Thyroid gland (tissue), 4 donors: ENCODE measurements at places on chromosomes 2 and 18. TPM values are rescaled to one million over a fixed set of nuclear protein-coding genes. Genes with fewer than 3 reads are reported as not detected.

DNA sequence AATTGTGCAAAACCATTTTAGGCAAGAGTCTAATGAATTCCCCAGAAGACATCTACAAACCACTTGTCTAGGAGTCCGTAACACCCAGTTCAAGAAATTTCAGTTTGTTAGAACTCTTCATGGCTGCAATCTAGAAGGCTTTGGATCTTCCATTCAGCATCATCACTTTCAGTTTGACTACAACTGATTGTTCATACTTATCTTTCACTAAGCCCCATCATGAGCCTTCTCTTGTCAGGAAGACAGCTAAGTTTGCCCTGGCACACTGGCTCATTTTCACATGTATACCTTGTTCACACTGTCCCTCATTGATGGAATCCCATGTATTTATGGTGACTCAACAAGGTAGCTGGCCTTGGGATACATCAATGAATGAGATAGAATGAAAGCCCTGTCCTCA, 898.4 kb upstream of the CELF4 start:
- H3K27me3 ChIP-seq: no peaks in the 10 kb centered on the region
- no peak overlapping the region for H3K4me3 ChIP-seq
- no peaks in the 10 kb centered on the region for H3K36me3 ChIP-seq
- no peak overlapping the region for H3K27ac ChIP-seq
- no peaks in the 10 kb centered on the region for H3K4me1 ChIP-seq

Gene CCL20
- total RNA-seq: not detected

- no peak overlapping the region for H3K4me3 ChIP-seq
- no peaks in the 10 kb centered on the region for H3K27me3 ChIP-seq
- peaks cover 42% of the 10 kb centered on the region for H3K36me3 ChIP-seq
- no peak overlapping the region for H3K27ac ChIP-seq
Observed at GRCh38 chr2:26235089-26235488, 9.3 kb downstream of the HADHA start.

- H3K4me1 ChIP-seq: no peaks in the 10 kb centered on the region
- no peak overlapping the region for H3K27ac ChIP-seq
Observed at GRCh38 chr2:188969651-188970050, 4.5 kb upstream of the COL3A1 start.

DNA sequence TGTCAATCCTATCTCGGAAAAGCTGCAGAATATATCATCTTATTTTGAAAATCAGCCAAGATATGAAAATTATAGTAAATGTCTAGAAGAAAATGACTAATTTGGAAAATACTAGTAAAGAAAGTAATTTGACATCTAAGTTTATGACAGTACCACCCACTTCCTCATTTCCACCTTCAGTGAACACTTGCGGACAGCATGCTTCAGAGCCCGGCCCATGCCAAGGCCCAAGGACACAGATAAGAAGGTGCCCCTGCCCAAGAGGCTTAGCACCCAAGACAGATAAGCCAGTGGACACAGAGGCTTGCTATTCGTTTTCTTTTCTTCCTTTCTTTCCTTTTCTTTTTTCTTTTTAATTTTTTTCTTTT, 4.8 kb upstream of the KCNG2 start:
- no peak overlapping the region for H3K4me3 ChIP-seq
- H3K36me3 ChIP-seq: no peaks in the 10 kb centered on the region
- H3K4me1 ChIP-seq: no peaks in the 10 kb centered on the region
- peaks cover 18% of the 10 kb centered on the region for H3K27me3 ChIP-seq
- no peak overlapping the region for H3K27ac ChIP-seq

DNA sequence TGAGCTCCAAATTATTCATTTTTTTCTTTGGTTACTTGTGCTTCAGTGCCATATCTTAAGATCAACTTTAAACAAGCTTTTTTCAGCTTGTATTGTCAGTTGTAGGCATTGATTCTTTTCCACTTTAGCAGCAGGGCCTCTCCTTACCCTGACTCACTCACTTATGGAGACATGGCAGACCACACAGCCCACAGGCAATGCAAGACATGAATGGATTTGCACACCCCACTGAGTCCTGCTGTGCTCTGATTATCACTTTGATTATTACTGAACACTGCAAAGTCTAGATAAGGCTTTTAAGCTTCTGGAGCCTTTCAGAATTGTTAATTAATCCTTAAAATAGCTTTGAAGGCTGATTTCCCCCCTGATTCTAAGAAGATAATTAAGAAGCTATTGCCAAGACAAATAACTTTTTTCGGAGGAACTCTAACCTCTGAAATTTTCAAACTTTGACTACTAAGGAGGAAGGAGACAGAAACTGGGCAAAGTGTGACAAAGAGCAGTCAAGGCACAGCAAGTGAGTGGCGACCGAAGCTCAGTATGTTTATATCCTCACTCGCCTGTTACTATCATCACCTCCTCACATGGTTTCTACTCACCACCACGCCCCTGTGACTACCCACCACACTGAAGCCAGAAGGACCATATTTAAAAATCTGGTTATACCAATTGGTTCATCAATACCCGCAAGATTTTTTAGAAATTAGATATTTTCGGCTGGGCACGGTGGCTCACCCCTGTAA, 43.3 kb downstream of the CACNB4 start:
- no peak overlapping the region for H3K4me3 ChIP-seq
- DNase-seq: no peak
- H3K27me3 ChIP-seq: no peaks in the 10 kb centered on the region

Gene SCYGR2
- not detected for total RNA-seq

Gene ADNP2
- 28.4 TPM for total RNA-seq

DNA sequence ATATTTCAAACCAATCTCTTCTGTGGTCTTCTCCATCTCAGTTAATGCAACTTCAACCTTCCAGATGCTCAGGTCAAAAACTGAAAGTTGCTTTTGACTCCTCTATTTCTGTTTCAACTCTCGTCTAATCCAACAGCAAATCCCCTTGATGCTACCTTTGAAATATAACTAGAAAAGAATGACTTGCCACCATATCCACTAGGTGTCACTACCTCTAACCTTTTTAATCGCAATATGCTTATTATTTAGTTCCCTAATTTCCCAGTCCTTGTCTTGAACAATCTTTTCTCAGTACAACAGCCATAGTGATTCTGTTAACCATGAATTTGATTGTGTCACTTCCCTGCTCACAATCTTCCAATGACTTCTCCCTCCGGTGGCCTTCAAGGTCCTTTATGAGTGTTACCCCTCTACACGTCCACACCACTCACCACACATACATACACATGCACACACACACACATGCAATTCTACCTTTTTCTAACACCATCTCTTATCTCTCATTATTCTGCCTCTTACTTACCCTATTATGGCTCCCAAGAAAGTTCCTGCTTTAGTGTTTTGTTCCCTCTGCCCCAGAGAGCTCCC, 245.5 kb upstream of the KCNJ3 start:
- no peaks in the 10 kb centered on the region for H3K4me1 ChIP-seq
- H3K36me3 ChIP-seq: no peaks in the 10 kb centered on the region
- H3K27ac ChIP-seq: no peak overlapping the region
- no peak for DNase-seq

GRCh38 chr2:57760381-57760801, 286.2 kb upstream of the VRK2 start:
- H3K27me3 ChIP-seq: no peaks in the 10 kb centered on the region
- no peaks in the 10 kb centered on the region for H3K4me1 ChIP-seq
- H3K36me3 ChIP-seq: no peaks in the 10 kb centered on the region
- no peak overlapping the region for H3K4me3 ChIP-seq

Gene ERFE
- 2.8 TPM for total RNA-seq

DNA sequence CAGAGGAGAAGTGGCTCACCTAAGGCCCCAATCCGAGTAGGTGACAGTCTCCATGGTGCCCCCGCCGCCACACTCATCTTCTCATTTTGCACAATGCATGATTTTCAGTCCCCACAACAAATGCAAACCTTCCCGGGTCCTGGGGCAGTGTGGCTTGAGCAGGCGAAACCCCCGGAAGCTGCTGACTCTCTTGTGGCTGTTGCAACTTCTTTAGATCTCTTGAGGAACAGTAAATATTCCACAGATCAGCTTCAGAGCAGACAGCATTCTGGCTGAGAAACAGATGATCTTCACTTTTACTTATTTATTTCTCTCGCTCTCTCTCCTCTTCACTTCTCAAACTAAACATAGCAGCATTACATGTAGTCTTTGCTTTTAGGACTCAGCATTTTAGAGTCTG, 51.9 kb downstream of the ASAP2 start:
- no peak for DNase-seq
- H3K36me3 ChIP-seq: no peaks in the 10 kb centered on the region
- peaks cover 71% of the 10 kb centered on the region for H3K4me1 ChIP-seq
- H3K4me3 ChIP-seq: no peak overlapping the region

Gene PRSS56
- not detected for total RNA-seq

Gene PLEKHB2
- total RNA-seq: 93.5 TPM

GRCh38 chr2:240816584-240817495, 3.2 kb downstream of the KIF1A start:
- no peaks in the 10 kb centered on the region for H3K36me3 ChIP-seq
- no peak overlapping the region for H3K4me3 ChIP-seq
- no peak overlapping the region for H3K27ac ChIP-seq
- peaks cover 12% of the 10 kb centered on the region for H3K27me3 ChIP-seq
- peaks cover 22% of the 10 kb centered on the region for H3K4me1 ChIP-seq

Gene VSNL1
- not detected for total RNA-seq

DNA sequence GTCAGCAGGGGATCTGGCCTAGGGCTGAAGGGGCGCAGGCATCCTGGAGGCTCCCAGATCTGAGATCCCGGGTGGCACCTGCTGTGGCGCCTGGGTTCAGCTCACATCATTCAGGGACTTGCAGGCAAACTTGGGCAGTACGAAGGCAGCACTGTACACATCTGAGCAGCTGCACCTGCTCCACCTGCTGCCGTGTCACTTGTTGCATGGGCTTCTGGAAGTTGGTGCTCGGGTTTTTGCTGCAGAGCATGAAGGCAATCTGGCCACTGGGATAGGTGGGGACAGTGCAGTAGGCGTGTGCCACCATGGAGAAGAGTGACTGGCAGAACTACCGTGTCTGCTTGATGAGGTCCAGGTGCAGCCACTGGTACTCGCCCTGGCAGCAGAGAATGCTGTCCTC, 48.6 kb downstream of the UGGT1 start:
- H3K4me3 ChIP-seq: no peak overlapping the region
- no peak overlapping the region for H3K27ac ChIP-seq
- no peaks in the 10 kb centered on the region for H3K4me1 ChIP-seq
- H3K36me3 ChIP-seq: peaks cover 46% of the 10 kb centered on the region

- no peak overlapping the region for H3K27ac ChIP-seq
- no peaks in the 10 kb centered on the region for H3K27me3 ChIP-seq
- no peak for DNase-seq
- H3K4me1 ChIP-seq: no peaks in the 10 kb centered on the region
- H3K4me3 ChIP-seq: no peak overlapping the region
- H3K36me3 ChIP-seq: no peaks in the 10 kb centered on the region
Observed at GRCh38 chr2:146004462-146004861, 1484.5 kb upstream of the ZEB2 start.

Gene ABHD1
- 0.44 TPM for total RNA-seq

Gene CRYGC
- total RNA-seq: not detected

DNA sequence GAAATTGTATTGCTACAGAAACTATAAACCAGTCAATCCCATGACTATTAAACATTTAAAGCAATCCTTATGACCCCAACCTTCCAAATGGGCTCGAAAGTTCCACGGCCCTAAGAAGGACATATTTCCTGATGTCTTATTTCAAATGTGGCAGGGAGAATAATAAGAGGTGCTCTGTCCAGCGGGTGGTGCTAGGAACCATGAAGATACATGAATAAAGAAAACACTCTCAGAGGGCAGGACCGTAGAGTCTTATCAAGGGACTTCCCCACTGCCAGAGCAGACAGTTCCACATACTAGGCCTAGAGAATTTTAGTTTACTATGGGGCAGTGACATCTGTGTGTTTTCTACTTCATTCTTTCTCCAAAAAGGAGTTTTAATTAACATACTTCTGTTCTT, 187.1 kb upstream of the PIK3C3 start:
- no peak overlapping the region for H3K27ac ChIP-seq
- H3K4me1 ChIP-seq: no peaks in the 10 kb centered on the region
- H3K4me3 ChIP-seq: no peak overlapping the region
- no peaks in the 10 kb centered on the region for H3K27me3 ChIP-seq
- no peaks in the 10 kb centered on the region for H3K36me3 ChIP-seq
- DNase-seq: no peak

Gene COL4A4
- total RNA-seq: 16.5 TPM

GRCh38 chr18:46152436-46152807, 48.2 kb downstream of the HAUS1 start:
- peak; percentile 90 for DNase-seq
- peaks cover 25% of the 10 kb centered on the region for H3K4me1 ChIP-seq
- peak overlapping the region; percentile 37 for H3K27ac ChIP-seq
- H3K4me3 ChIP-seq: no peak overlapping the region
- H3K36me3 ChIP-seq: no peaks in the 10 kb centered on the region
- no peaks in the 10 kb centered on the region for H3K27me3 ChIP-seq

GRCh38 chr2:156625360-156626170, 189.4 kb downstream of the GPD2 start:
- H3K27ac ChIP-seq: no peak overlapping the region
- no peaks in the 10 kb centered on the region for H3K36me3 ChIP-seq
- no peaks in the 10 kb centered on the region for H3K4me1 ChIP-seq
- no peak overlapping the region for H3K4me3 ChIP-seq

Gene GULP1
- 34.0 TPM for total RNA-seq

DNA sequence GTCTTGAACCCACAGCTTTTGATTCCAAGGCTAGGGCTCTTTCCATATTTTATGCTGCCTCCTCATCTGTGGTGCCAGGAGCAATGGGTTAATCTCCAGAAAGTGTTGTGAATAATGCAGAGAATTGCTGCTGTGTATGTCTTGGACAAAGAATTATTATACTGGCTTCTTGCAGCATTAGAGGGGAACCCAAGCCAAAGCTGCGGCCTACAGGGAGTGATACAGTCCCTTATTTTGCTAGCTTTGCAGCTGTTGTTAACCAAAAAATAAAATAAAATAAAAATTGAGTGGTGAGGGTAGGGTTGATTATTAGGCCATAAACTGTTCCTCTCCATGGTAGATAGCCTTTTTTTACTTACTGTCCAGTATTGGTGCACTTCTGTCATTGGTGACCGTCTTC, 16.7 kb downstream of the WIPF1 start:
- no peak for DNase-seq
- no peak overlapping the region for H3K27ac ChIP-seq
- no peak overlapping the region for H3K4me3 ChIP-seq
- no peaks in the 10 kb centered on the region for H3K27me3 ChIP-seq
- peaks cover 5% of the 10 kb centered on the region for H3K4me1 ChIP-seq

GRCh38 chr2:50438259-50438658, 593.7 kb downstream of the NRXN1 start:
- H3K27me3 ChIP-seq: no peaks in the 10 kb centered on the region
- H3K4me1 ChIP-seq: no peaks in the 10 kb centered on the region
- H3K4me3 ChIP-seq: no peak overlapping the region
- no peak overlapping the region for H3K27ac ChIP-seq
